Activated T-cell treated with anti-CD3 and anti-CD28 coated beads for 24 hours (primary cell): ENCODE measurements at places on chromosomes 7 and 10.

- DNase-seq = no peak
Observed at GRCh38 chr10:129568583-129569344, 101.7 kb downstream of the MGMT start.

DNA sequence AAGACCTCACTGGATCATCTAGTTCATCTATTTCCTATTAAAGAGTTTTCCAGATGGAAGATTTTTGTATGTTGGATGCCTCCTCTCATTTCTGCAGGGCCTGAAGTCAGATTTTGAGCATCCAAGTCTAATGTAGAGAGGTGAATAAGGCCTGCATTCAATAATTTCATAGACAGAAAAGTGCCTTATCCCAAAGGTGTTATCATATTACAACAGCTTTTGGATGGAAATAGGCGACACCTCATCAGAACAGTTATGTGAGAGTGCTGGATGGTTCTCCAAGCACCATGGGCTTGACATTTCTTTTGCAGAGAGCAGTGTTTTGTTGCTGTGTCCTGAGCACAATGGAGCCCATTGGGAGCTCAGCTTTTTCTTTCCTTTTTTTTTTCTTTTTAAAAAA lies 162.4 kb upstream of the MEOX2 start:
- DNase-seq = no peak

DNA sequence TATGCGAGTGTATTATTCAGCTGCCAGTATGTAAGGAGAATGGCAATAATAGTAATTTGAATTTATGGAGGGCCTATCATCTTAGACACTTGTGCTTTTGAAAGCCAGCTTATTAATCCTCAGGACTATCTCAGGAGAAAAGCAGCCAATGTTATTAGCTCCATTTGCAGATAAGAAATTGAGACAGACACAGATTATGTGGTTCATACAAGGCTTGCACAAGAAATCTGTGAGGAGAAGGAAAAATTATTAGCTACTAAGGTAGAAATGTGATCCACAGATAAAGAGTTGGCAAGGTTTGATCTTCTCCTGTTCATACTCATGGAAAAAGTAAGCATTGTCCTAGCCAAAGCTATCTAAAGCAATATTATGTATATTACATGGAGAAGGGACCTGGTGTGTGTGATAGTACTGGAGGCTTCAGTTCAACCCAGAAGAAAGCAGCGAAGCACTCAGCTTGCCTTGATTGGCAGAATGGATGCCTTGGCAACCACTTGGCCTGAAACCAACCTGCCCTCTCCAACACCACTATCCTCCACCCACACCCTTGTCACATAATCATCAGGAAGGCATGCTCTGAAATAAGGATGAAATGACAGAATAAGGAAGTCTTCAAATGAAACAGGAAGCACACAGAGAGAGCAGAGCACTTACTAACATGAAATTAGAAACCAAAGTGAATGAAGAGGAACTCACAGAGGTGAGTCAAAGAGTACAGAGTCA lies 18.0 kb downstream of the MACC1 start:
- DNase-seq = no peak

- peak; percentile 72 for DNase-seq
Observed at GRCh38 chr10:27242951-27243551, 2.5 kb upstream of the ACBD5 start.

DNA sequence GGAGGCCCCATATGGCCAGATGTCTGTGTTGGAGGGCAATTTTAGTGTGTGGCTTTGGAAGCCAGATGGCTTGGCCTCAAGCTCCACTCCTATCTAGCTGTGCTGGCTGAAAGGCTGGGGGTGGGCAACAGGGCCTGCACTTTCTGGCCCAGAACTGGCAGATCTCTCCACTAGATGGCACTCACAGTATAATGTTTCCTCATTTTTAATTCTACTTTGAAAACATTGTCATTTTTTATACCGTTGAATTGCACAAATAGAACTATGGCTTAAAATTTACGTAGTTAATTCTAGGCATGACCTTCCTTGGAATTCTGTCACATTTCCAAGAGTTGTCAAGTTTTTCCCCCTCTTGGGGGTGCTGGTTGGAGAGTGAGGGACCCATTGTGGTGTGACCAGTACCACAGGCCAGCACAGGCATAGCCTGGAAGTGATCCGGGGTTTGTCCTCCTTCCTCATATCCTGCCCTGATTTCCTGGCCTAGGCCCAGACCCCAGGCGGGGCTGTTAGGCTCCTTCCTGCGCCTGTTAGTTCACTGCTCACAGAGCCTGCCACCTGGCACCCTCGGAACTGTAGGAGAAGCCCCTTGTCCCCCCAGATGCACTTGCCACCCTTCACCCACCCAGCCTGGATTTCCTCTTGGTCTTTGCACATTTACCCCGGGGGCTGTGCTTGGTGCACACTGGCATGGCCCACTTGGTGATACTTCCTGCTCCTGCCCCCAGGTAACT lies 52.8 kb downstream of the ARHGAP22 start:
- no peak for DNase-seq

DNA sequence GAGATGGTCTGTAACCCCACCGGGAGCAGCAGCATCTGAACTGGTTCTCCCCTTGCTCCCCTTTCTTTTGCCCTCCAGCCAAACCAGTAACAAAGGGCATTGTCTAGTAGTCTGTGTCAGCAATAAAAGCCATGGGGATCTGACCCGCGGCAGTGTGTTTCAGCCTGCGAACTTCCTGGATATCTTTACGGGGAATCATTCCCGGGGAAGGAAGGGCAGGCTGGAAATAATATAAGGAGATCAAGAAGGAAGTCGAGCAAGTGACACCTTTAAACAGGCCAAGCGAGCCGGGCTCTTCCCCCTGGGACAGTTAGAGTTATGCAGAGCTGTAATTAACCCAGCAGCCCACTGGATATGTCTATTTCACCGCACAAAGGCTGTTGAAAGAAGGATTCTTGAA lies 661.2 kb upstream of the GALNT17 start:
- DNase-seq = no peak

GRCh38 chr7:49333180-49333881 lies 409.0 kb downstream of the CDC14C start:
- DNase-seq = no peak

DNA sequence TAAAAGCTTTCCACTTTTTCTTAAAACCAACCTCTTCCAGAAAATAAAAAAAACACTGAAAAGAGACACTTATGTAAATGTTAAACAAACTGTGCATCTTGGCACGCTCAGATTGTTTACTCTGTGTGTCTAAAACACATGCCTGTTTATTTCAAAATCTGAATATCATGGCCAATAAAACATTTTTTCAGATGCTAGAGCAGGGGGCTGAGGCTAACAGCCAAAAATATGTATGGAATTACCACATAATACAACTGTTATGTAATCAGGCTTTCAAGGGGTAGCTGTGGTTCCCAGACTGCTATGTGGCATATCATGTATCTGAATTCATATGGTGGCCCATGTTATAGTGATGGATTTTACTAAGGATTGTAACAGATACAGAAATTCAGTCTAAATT lies 130.4 kb downstream of the HIBADH start:
- no peak for DNase-seq

- no peak for DNase-seq
Observed at GRCh38 chr10:120734483-120735078, 116.6 kb upstream of the WDR11 start.

- DNase-seq = no peak
Observed at GRCh38 chr7:38863601-38864291, 45.2 kb downstream of the VPS41 start.

GRCh38 chr10:72981882-72982529 lies 27.4 kb upstream of the PLA2G12B start:
- no peak for DNase-seq

DNA sequence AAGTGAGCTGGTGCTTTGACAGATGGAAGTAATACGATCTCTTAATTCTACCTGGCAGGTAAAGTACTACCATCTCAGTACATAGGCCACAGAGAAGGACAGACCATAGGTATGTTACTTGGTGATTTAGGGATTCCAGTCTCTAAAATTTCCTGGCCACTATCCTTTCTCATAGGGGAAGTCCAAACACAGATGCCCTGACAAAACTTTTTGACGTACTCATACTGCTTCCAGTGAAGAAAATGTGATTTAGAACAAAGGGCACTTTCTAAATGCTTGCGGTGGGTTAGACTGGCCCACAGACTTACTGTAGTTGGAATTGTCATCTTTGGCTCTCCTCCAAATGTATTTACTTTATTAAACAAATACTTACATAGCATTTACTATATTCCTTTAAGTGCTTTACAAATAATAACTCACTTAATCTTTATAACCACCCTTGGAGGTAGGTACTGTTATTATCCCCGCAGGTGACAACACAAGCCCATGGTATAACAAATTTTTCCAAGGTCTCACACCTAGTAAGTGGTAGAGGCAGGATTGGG lies 3.0 kb downstream of the PI4K2A start:
- DNase-seq = no peak

GRCh38 chr10:107545717-107546116 lies 381.2 kb upstream of the SORCS1 start:
- DNase-seq = no peak

GRCh38 chr10:71795248-71795647 lies 21.9 kb upstream of the VSIR start:
- no peak for DNase-seq

DNA sequence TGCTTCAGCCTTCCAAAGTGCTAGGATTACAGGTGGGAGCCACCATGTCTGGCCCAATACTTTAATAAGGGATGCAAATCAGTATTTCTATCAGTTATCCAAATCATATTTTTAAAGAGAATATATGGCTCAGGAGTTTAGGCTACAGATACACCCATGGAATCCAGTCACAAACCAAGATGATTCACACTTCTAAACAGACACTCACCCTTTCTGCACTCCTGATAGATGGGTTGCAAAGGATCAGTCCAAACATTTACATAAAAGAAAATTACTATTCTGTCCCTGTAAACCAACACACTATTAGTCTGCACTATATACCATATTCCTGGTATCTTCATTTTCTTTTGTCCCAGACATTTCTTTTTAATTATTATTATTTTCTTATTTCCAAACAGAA lies 2.2 kb downstream of the MORN4 start:
- DNase-seq = no peak

DNA sequence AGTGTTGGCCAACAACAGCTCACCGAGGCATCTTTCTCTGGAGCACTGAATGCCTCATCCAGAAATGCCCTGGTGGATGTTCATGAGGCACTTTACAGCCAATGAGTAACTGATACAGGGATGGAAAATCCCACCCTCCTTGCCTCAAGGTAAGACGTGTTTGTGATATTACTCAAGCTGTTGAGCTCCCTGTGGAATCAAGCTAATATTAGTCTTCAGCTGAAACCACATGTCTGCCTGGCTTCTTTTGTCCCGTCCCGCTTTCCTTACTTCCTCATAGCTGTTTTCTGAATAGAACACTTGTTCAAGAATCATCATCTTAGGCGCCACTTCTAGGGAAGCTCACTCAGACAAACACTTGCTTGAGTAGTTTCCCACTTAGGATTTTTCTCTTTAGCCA lies 422.4 kb downstream of the INHBA start:
- DNase-seq = no peak

DNA sequence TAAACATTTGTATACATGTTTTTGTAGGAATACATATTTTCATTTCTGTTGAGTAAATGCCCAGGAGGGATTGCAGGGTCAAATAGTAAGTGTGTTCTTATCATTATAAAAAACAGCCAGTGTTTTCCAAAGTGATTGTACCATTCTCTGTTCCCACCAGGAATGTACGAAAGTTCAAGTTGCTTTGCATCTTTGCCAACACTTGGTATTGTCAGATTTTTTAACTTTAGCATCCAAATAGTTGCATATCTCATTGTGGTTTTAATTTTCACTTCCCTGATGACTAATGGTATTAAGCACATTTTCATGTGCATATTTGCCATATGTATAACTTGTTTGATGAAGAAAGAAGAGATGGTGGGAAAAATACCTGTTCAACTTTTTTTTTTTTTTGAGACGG lies 213.9 kb downstream of the ZNF365 start:
- no peak for DNase-seq

DNA sequence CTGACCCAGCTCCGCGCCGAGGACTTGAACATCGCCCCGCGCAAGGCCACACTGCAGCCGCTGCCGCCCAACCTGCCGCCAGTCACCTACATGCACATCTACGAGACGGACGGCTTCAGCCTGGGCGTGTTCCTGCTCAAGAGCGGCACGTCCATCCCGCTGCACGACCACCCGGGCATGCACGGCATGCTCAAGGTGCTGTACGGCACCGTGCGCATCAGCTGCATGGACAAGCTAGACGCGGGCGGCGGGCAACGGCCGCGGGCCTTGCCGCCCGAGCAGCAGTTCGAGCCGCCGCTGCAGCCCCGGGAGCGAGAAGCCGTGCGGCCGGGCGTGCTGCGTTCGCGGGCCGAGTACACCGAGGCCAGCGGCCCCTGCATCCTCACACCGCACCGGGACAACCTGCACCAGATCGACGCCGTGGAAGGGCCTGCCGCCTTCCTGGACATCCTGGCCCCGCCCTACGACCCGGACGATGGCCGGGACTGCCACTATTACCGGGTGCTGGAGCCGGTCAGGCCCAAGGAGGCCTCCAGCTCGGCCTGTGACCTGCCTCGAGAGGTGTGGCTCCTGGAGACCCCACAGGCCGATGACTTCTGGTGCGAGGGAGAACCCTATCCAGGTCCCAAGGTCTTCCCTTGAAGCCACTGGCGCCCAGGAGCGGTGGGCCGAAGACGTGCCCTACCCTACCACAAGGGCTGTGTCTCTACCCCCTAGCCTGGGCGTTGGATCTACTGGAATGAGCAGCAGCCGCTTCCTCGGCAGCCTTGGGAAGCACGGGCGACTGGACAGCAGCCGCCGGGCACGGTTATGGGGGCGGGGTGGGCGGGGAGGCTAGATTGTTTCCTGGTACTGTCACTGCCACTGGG lies 945 bp downstream of the ADO start:
- DNase-seq = no peak

DNA sequence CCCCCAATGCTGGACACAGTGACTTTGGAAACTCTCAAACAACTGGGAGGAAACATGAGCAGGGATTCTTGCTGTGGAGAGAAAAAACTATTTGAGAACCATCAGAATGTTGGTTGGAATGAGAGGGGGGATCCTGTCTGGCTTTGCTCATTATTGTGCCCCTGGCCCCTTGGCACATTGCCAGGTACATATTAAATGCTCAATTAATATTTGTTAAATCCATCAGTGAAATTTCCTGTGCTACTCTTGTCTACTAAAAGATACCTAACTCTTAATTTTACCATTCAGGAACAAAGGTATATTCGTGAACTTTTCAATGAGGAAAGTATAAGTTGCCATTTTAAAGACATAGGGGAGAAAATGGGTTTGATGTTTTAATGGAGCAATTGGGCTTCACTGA lies 329.4 kb downstream of the OTUD1 start:
- no peak for DNase-seq

DNA sequence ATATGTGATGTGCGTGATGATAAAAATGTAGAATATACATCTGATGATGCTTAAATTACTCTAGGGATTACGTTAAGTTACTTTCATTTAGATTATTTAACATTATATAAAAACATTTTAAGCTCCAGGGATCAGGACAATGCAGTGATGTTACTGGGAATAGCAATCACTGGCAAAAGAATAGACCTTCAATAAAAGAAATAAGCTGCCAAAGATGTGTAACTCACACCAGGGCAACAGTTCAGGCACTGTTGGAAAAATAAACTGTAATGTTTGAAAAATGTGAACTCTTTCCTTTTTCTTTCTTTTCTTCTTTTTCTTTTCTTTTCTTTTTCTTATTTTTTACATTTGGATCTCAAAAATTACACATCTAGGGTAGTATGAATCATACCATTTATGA lies 131.7 kb downstream of the SEMA3D start:
- no peak for DNase-seq
